ENCODE measurements at places on chromosomes 2 and 18.
A peak's percentile ranks its signal among the peaks of the same experiment; 100 is the strongest.

- no peaks in the 10 kb centered on the region for H3K27me3 ChIP-seq
- peak overlapping the region; percentile 59 for H3K27ac ChIP-seq
- H3K36me3 ChIP-seq = no peaks in the 10 kb centered on the region
- DNase-seq = no peak
Measured at GRCh38 chr2:109475531-109476210, 138.1 kb downstream of the SEPTIN10 start.

DNA sequence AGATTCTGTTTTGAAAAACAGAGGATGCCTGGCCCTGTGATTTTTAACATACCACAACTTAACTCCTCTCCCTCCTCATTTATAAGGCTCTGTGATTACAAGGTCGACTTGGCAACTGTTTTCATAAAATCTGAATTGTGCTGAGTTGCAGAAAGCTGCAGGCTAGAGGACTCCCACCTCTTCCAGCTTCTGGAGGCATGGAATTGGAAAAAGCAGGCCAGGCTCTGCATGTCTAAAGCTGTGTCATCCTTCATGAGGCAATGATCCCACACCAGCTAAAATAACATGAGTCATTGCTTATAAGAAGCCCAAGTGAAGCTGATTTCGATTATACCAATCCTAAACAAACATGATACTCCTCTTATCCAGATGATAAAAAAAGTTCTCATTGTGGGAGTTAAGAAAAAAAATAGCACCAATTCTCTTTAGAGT lies 11.7 kb downstream of the ARHGAP28 start:
- H3K27ac ChIP-seq = no peak overlapping the region
- no peaks in the 10 kb centered on the region for H3K36me3 ChIP-seq
- no peaks in the 10 kb centered on the region for H3K4me1 ChIP-seq

GRCh38 chr2:207281436-207281835 lies 115.7 kb upstream of the KLF7 start:
- DNase-seq = no peak
- no peaks in the 10 kb centered on the region for H3K36me3 ChIP-seq
- no peak overlapping the region for H3K27ac ChIP-seq
- no peak overlapping the region for H3K4me3 ChIP-seq

DNA sequence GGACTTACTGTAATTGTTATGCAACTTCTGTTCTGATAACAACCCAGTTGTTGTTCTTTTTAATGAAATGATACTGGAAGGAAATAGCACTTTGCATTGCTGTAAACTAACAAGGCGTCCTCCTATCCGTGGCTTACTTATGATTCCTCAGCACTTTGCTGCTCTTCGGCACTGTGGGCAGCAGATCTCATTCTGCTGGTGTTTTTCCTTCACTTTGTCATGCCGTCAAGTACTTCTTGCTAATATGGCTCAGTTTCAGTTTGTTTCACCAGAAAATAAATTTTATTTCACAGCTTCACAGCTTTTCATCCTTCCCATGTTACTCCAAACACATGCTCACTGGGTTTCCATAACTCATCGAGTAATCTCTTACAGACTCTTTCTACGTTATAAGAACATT lies 289.3 kb downstream of the MEIS1 start:
- no peaks in the 10 kb centered on the region for H3K27me3 ChIP-seq
- no peak for DNase-seq
- H3K4me3 ChIP-seq = no peak overlapping the region
- no peaks in the 10 kb centered on the region for H3K36me3 ChIP-seq
